ENCODE measurements at places on chromosomes 11 and 22.

- no peak for DNase-seq
Observed at GRCh38 chr11:127972816-127973215, 614.5 kb downstream of the ETS1 start.

- DNase-seq = no peak
Observed at GRCh38 chr11:88353835-88354496, 16.4 kb upstream of the CTSC start.

DNA sequence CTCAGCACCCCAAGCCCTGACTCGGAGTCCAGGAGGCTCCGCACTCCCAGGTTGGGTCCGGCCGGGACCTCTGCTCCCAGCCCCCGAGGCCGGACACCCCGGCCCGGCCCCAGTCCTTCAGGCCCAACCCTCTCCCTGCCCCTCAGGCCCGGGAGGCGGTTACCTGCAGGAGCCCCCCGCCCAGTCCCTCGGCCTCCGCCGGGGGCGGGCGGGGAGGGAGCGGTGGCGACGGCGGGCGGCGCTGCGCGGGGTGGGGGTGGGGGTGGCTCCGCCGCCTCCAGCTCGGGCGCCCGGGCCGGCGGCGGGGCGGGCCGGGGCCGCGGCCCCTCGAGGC lies 310 bp downstream of the TCF20 start:
- peak; percentile 83 for DNase-seq

DNA sequence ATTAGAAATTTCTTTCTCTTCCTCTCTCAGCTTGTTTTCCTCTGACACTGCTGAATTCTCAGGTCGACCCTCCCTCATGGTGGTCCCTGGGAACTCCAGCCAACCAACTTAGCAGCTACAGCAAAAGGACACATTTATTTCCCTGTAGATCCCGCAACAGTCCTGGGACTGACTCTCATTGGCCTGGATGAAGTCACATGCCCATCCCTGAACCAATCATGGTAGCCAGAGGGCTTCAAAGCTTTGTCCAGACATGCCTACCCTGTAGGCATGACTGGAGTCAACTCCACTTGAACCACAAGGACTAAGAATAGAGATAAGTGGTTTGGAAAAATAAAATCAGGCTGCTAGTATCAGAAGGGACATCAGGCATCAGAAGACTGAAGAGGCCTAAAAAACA lies 84.6 kb upstream of the LRRC55 start:
- no peak for DNase-seq

GRCh38 chr11:73384125-73384441 lies 7.9 kb downstream of the RELT start:
- DNase-seq = no peak

GRCh38 chr11:21769188-21769587 lies 423.7 kb upstream of the ANO5 start:
- DNase-seq = no peak

- DNase-seq = no peak
Observed at GRCh38 chr11:94948070-94948617, 25.2 kb downstream of the CWC15 start.

DNA sequence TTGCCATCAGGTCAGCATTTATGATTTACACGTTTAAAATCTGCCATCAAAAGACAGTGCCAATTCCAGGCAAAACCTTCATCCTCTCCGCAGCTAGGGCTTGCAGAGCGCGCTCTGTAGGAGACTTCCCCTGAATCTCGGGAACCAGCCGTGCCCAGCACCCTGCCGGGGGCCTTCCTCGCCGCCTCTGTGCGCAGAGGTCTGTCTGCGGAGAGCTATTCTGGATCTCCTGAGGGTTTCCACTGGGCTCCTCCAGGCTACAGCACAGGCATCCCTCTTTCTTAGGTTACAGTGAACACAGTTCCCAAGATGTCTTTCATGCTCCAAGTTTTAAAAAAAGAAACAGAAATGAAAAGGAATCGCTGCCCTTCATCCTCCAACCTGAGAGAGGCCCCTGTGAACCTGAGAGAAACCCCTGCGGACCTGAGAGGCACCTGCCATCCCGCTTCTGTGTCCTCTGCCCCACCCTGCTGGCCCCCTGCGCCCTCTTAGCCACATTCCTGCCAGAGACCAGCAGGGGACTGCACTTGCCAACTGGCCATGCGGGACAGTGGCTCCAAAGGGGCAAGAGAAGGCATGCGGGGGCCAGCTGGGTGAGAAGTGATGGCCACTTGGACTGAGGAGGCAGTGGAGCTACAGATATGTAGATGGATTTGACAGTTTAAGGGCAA lies 16.1 kb downstream of the TP53AIP1 start:
- no peak for DNase-seq

- no peak for DNase-seq
Observed at GRCh38 chr22:29871684-29872083, 11.3 kb upstream of the MTMR3 start.

DNA sequence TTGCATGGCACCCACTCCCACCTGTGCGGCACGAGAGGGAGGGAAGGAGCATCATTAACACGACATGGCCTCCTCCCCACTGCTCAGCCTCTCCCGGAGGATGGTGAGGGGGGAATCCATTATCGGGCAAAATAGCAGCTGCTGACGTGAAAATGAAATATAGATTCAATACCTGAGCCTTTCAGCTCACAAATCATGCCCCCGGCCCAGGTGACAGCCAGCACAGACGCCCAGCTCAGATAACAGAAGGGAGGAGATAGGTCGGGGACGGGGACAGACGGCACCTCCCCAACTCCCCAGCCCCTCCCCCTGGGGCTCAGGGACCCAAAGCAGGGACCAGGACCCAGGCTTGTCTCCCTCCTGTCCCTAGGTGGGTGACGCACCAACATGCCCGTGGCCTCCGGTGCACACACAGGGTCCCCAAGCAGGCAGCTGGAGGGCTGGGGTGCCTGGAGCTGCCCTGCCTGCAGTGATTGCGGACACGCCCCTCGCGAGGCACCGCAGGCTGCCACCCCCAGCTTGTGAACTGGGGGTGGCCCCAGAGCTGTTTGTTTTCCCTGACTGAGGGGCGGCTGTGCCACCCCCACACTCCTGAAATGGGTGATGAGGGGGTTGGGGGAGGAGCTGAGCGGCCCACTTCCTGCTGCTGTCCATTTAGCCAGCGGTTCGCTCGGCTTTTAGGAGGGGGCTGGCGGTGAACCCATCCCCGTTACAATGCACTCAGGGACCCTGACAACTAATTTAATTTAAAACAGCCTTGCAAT lies 31.7 kb downstream of the FLRT1 start:
- DNase-seq = no peak

DNA sequence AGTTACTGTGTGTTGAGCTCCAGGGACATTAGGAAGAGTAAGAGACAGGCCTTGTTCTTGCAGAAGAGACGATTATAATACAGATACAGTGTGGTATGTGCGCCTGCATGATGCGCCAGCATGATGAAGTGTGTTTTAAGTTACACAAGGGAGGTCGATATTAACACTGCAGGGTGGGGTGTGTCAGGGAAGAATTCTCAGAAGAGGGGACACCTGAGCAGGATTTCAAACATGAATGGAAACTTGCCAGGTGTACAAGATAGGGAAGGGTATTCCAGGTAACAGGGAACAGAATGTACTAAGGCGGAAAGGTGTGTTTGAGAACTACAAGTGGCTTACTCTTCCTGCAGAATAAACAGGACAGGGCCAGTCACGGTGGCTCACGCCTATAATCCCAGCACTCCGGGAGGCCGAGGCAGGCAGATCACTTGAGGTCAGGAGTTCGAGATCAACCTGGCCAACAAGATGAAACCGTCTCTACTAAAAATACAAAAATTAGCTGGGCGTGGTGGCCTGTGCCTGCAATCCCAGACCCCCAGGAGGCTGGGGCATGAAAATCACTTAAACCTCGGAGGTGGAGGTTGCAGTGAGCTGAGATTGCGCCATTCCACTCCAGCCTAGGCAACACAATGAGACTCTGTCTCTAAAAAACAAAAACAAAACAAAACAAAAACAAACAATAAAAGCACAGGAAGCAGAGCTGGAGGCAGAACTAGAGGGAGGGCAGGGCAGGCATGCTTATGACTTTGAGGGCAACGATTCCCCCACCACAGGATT lies 59.0 kb downstream of the SYN3 start:
- no peak for DNase-seq

DNA sequence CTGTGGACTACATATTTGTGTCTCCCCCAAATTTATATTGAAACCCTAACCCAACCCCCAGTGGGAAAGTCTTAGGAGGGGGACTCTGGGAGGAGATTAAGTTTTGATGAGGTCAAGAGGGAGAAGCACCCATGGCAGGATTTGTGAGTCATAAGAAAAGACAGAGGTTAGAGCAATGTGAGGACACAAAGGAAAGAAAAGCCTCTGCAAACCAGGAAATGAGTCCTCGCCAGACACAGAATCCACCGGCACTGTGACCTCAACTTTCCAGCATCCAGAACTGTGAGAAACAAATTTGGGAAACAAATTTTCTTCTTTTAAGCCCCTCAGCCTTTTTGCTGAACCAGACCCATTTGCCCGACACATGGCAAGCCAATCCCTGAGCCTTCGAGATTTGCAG lies 397.0 kb downstream of the NTM start:
- no peak for DNase-seq

GRCh38 chr11:269146-269890 lies 8.9 kb upstream of the NLRP6 start:
- peak; percentile 74 for DNase-seq

DNA sequence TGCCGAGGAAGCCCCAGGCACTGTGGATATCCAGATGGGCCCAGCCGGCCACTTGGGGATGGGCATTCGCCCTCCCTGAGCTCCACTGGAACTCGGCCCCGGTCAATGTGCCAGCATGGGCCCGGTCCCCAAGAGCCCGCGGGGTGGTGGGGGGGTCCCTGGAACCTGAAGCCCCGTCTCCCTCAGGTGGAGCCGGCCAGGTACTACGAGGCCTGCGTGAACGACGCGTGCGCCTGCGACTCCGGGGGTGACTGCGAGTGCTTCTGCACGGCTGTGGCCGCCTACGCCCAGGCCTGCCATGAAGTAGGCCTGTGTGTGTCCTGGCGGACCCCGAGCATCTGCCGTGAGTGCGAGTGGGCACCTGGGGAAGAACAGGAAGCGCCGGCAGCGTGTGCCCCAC lies 21.2 kb downstream of the MUC5AC start:
- DNase-seq = no peak

DNA sequence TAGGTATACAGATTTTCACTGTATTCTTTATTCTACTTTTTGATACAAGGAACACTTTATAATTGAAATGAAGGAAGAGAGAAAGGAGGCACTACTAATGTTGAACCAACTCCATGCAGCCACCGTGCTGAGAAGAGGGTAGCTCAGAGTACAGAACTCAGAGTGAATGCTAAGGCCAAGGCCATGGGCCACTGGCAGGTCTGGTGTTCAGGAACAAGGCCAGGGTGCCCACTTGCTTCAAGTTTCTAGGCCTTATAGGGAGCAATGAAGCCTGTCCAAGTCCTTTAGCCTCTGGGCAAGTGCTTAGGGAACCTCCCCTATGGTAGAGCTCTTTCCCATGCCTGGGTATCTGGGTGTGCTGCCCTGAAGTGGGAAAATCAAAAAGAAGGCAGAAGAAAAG lies 235.0 kb downstream of the TENM4 start:
- no peak for DNase-seq

DNA sequence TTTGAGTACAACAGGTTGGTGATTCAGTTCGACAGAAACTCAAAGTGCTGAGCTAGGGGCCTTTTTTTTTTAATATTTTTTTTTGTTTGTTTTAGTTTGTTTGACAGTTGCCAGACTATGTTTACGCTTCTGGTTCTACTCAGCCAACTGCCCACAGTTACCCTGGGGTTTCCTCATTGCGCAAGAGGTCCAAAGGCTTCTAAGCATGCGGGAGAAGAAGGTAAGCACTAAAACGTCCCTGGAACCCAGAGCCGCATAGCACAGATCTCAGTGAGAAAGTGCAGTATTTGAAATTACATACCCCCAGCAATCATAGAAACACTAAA lies 649 bp downstream of the PRRG4 start:
- DNase-seq = no peak

- DNase-seq = peak; percentile 40
Observed at GRCh38 chr11:66371627-66372415, at the start of gene SLC29A2. SLC29A2 (minus strand) TSS chr11:66371760; CDS start chr11:66371591, 169 bp downstream.

GRCh38 chr11:8352103-8352875 lies 88.6 kb upstream of the LMO1 start:
- DNase-seq = no peak

DNA sequence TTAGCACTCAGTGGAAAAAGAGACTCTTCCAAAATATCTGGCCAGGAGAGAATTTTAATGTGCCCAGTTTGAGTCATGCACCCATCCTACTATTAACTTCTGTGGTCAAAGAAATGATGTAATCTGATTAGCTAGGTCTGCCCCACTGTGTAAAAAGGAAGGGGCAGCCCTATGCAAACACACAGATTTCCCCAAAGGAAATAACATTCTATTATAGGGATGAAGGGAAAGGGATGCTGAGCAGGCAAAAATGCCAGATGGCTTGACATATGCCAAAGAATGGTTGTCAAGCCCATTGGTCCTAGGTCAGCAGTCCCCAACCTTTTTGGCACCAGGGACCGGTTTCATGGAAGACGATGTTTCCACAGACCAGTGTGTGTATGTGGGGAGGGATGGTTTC lies 43.3 kb upstream of the PAK1 start:
- DNase-seq = no peak

- DNase-seq = peak; percentile 44
Observed at GRCh38 chr11:9462172-9462799, 1.5 kb downstream of the ZNF143 start.

Measured in erythroblast (primary cell).